ENCODE measurements at places on chromosomes 16 and 17. TPM values are rescaled to one million over a fixed set of nuclear protein-coding genes. Genes with fewer than 3 reads are reported as not detected.

GRCh38 chr16:53925526-53925925, 221.6 kb downstream of the FTO start:
- H3K27me3 ChIP-seq, result no peaks in the 10 kb centered on the region
- no peak for DNase-seq

- H3K4me3 ChIP-seq, result no peak overlapping the region
- no peak overlapping the region for H3K27ac ChIP-seq
- no peak for DNase-seq
Measured at GRCh38 chr17:4854111-4854681, 21.1 kb downstream of the MINK1 start.

GRCh38 chr17:17987901-17988300, 15.2 kb downstream of the DRC3 start:
- no peaks in the 10 kb centered on the region for H3K4me1 ChIP-seq
- DNase-seq, result no peak
- no peak overlapping the region for H3K4me3 ChIP-seq

- H3K4me3 ChIP-seq, result no peak overlapping the region
- H3K27me3 ChIP-seq, result no peaks in the 10 kb centered on the region
- H3K4me1 ChIP-seq, result no peaks in the 10 kb centered on the region
- no peak overlapping the region for H3K27ac ChIP-seq
- DNase-seq, result no peak
Measured at GRCh38 chr16:81668243-81669097, 110.6 kb upstream of the PLCG2 start.

GRCh38 chr16:30743716-30744115, 4.5 kb upstream of the PHKG2 start:
- H3K36me3 ChIP-seq, result peaks cover 31% of the 10 kb centered on the region
- H3K4me1 ChIP-seq, result peaks cover 8% of the 10 kb centered on the region
- H3K27ac ChIP-seq, result no peak overlapping the region
- no peak overlapping the region for H3K4me3 ChIP-seq
- no peak for DNase-seq
- no peaks in the 10 kb centered on the region for H3K27me3 ChIP-seq

- H3K4me3 ChIP-seq, result no peak overlapping the region
- H3K4me1 ChIP-seq, result no peaks in the 10 kb centered on the region
- no peak for DNase-seq
- no peaks in the 10 kb centered on the region for H3K27me3 ChIP-seq
- H3K27ac ChIP-seq, result no peak overlapping the region
Measured at GRCh38 chr16:77868052-77868451, 79.7 kb downstream of the VAT1L start.

The RGS9 gene
- total RNA-seq, result 0.73 TPM

All from CD4-positive, alpha-beta T cell (primary cell).